IMR-90 (cell line): ENCODE measurements at places on chromosomes 5 and 9.

DNA sequence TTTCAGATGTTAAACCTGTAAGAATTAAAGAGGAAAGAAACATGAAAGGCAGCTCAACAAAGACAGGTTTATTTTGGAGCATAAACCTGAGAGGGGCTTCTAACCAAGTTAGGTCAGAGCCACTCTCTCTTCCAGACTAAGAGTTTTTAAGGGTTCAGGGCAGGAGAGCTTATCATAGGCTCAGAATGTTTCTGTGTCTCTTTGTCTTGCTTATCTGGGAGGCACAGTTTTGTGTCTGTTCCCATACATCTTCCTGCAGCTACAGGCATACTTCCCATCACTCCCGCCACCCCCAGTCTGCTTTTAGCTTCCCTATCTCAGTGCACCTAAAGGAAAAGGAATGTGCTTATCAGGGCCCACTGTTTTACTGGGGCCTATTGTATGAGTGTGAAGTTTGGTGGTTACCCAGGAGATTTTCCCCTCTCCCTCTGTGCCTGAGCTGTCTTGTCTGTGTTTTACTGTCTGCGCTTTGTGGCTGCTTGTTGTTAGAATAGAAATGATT is 21.9 kb downstream of the CD14 start:
- DNase-seq: peak; percentile 20

GRCh38 chr5:40676613-40677343 is 2.9 kb upstream of the PTGER4 start:
- peak; percentile 87 for DNase-seq

GRCh38 chr9:77433675-77434445 is 214.3 kb downstream of the GNA14 start:
- DNase-seq: peak; percentile 74

- no peak for DNase-seq
Measured at GRCh38 chr5:145699846-145700245, 135.3 kb downstream of the PRELID2 start.

DNA sequence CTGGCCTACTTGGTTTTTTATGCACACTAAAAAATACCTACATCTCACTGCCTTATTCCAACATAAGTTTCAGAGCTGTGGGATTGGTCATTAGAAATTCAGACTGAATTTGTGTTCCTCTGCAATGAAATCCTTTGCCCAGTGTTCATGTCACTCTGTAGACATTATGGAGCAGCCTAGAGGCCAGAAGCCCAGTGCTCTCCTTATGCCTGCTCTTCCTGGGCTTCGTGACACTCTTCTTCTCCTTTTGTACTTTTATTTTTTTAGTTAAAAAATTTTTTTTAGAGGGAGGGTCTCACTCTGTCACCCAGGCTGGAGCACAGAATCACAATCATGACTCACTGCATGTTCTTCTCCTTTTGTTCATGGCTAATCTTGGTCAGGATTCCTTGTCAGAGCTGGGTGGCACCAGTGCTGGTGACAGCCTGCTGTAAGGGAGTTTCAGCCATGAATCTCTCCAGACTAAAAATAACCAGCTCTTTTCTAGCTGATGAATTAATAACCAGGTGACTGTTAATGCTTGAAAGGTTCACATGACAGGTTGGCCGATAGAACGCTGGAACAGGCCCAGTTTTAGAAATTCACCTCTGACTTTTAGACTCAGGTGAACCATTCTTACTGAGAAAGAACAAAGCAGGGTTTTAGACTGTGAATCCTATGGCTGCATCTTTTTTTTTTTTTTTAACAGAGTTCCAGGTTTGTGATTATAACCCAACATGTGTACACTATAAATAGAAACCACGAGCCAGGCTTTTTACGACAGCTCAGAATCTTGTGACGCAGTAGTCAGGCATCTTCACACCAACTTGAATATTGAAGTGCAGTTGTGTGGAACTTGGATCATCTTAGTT is 34.1 kb upstream of the C5orf47 start:
- peak; percentile 95 for DNase-seq

DNA sequence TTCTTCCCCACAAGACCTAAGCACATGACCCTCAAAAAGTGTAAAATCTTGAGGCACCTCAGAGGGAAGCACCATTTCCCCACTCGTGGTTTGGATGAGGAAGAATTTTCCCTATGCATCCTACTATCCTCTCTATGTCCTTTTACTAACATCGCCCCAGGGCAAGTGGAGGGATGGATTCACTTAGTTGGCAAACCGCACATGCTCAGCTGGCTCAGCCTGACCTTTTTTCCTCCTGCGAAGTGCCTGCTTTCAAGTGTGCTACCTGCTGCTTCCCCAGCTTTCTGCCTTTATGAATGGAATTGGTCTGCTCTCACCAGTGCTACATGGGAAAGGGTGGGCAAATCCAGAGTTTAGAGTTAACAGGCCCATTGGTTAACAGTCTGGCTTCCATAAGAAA is 56.6 kb upstream of the IFNK start:
- DNase-seq: no peak
